NCI-H510A treated with DMSO at 0.1 percent for 48 hours (cell line): ENCODE measurements at places on chromosomes 16 and 17.

DNA sequence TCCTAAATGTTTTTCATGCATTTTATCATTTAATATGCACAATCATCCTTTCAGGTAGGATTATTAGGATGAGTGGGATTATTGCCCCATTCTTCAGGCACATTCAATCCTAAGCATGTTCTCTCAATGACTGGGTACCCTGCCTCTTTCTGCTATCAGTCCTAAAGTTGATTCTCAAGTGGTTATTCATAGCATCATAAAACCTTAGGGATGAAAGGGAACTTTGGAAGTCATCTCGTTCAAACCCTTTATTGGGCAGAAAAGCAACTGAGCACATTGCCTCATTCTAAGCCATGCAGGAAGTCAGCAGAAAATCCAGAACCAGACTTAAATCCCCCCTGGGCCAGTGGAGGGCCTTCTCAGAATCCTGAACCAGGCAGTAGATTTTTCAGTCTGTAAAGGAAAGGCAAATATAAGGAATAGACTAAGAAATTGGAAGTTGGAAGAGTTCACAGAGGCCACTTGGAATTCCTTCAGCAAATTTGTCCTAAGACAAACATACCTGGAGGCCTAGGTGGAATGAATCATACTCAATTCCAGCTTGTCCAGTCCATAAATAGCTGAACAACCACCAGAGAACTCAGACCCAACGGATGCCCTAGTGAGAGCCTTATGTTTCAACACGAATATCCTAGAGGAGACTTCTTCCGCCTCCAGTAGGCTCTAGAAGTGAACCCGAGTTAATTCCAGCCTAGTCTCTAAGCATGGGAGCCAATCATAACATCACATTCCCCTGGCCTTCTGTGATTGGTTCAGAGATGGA, 62.7 kb downstream of the IRX6 start:
- DNase-seq: no peak

- no peak for DNase-seq
Observed at GRCh38 chr16:18050777-18051176, 285.8 kb downstream of the NPIPA8 start.

- DNase-seq: no peak
Observed at GRCh38 chr16:86628614-86629013, 50.3 kb downstream of the FOXL1 start.

DNA sequence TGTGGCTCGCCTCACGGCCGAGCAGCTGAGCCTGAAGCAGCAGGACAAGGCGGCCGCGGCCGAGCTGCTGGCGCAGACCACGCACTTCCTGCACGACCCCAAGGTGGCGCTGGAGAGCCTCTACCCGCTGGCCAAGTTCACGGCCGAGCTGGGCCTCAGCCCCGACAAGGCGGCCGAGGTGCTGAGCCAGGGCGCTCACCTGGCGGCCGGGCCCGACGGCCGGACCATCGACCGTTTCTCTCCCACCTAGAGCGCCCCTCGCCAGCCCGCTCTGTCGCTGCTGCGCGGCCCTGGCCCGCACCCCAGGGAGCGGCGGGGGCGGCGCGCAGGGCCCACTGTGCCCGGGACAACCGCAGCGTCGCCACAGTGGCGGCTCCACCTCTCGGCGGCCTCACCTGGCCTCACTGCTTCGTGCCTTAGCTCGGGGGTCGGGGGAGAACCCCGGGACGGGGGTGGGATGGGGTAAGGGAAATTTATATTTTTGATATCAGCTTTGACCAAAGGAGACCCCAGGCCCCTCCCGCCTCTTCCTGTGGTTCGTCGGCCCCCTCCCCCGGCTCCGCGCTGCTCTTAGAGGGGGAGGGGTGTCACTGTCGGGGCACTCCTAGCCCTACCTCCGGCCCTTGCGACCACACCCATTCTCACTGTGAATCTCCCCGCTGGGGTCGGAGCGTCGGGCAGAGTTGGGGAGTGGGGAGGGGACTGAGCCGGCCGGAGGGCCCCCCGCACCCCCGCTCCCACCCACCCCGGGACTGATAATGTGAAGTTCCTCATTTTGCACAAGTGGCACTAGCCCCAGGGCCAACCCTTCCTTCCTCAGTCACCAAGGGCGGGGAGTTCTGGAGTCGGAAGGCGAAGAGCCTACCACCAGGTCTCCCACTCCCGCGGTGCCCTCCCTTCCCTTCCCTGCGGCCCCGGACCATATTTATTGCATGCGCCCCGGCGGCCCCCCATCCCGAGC, 4.0 kb downstream of the HIC1 start:
- DNase-seq: no peak

GRCh38 chr16:11621920-11622651, 35.4 kb upstream of the LITAF start:
- DNase-seq: no peak

- DNase-seq: no peak
Observed at GRCh38 chr17:46147296-46147695, 45.9 kb downstream of the KANSL1 start.

DNA sequence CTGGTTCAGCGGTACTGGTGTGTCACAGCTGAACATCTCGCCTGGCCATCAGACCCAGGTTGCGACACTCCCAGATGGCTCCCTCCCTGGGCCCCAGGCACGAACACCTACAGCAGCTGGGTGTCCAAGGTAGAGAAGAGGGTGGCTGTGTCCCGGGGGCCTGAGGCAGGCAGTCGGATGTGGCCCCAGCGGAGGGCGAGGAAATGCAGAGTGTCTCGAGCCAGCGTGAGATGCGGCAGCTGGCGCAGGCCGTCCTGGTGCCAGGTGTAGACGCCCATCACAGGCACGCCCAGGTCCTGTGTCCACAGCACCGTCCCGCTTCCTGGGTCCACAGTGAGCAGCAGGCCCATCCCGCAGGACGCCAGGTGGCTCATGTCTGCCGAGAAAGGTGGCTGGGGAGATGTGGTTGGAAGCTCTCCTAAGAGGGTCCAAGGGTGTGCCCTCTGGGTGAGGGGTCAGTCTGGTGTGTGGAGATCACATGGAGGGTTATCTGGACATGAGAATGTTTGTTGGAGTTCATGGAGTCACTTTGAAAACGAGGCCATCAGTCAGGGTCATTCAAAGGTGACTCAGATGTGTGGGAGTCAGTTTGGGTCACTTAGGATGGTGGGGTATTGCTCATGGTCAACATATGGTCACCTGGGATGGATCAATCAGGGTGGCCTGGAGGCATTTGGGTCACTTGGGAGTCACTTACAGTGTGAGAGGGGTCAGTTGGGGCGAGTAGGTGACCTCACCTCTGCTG, 8.1 kb downstream of the ERN2 start:
- DNase-seq: no peak
